Stimulated activated CD8-positive, alpha-beta memory T cell treated with anti-CD3 and anti-CD28 coated beads, Interleukin-15, amount 100 ng/mL, for 24 hours (primary cell): ENCODE measurements at places on chromosomes 7 and 10.

- no peak for DNase-seq
Measured at GRCh38 chr7:103605640-103606039, 159.6 kb upstream of the SLC26A5 start.

DNA sequence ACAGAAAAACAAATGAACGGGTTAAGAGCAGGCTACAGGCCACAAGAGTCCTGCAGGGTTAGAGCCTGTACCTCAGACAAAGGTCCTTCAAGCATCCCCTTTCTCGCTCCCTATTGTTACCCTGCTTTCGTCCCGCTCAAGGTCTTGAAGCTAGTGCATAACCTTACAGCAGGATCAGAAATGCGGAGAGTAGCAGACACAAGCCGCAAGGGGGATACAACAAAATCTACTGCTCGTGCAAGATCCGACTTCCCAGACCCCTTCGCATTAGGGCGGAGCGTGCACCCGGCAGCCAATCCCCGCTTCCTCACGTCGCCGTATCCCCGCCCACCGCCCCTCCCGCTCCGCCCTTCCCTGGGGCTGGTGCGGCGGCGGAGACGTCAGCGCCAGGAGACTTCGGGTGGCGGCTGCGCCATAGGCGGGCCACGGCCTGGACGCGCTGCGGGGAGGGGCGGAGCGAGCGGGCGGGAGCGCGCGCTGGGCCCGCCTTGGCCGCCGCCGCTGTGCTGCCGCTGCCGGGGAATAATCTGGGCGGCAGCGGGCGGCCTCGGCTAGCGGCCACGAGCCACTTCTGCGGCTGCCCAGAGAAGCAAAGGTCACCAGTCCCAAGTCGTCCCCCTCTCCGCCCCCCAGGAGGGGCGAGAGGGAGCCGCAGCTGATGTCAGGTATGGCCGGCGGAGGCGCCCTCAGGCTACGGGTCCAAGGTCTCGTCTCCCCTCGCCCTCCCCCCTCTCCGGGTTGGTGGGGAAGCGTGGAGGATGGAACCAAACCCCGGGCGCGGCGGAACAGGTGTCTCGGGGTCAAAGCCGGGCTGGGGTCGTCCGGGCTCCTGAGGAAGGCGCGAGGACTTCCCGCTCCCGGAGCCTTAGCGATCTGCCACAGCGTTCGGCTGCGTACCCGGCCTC, at the start of gene C1GALT1:
Gene C1GALT1, plus strand, starts transcription at position 389 of the 905 bp plus-strand sequence. CDS start 51,776 bp downstream, outside the sequence.
- DNase-seq, result peak; percentile 96

- no peak for DNase-seq
Measured at GRCh38 chr10:117534321-117535297, 7.9 kb upstream of the EMX2 start.

DNA sequence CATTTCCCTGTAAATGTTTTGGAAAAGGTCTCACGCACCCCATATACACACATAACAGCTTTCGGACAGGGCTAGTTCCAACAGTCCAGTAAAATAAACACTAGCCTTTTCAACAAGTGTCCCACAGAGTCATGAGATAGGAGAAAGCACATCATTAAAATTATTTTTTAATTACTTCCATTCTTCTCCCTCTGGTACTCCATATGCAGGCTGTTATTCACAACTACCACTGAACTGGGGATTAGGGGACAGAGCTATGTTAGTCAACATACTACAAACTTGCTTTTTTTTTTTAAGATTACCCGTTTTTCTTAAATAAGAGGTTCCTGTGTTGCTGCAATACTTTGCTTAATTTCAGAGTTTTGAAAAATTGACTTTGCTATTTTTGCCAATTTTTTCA, 576.6 kb upstream of the KCND2 start:
- no peak for DNase-seq

GRCh38 chr7:121555558-121555957, 159.4 kb upstream of the FAM3C start:
- DNase-seq, result no peak

GRCh38 chr7:158997471-158997870, 141.1 kb downstream of the DYNC2I1 start:
- DNase-seq, result no peak

DNA sequence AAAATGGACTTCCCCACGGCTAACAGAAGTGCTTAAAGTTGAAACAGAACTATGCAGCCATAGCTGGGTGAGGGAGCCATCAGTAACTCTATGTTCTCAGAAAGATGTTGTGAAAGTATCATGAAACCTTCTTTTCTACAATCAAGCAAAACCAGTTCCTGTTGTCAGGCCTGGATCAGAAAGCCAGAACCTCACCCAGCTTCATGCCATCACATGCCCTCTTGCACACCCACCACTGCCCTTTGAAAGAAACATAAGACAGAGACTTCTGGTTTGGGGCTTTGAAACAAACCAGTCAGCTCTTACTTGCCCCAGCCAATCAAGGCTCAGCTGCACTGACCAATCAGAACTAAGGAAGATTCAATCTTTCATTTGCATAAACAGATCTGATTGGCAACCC, 230.8 kb upstream of the FERD3L start:
- DNase-seq, result no peak

DNA sequence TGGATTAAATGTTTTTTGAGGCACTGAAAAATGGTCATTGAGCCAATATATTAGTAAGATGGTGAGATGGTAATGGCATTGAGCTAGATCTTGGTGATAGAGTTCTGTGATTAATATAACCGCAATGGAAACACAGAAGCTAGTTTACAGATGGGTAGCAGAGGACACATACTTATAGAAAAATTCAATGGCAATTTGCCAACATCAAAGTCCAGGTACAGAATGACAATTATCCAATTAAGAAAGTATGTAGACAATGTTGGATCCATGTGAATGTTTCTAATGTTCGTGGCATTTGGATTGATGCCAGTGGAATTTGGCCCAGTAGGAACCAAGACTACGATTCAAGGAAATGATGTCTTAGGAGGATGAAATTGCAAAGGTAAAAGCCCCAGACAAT, 187.8 kb downstream of the GNAT3 start:
- no peak for DNase-seq

DNA sequence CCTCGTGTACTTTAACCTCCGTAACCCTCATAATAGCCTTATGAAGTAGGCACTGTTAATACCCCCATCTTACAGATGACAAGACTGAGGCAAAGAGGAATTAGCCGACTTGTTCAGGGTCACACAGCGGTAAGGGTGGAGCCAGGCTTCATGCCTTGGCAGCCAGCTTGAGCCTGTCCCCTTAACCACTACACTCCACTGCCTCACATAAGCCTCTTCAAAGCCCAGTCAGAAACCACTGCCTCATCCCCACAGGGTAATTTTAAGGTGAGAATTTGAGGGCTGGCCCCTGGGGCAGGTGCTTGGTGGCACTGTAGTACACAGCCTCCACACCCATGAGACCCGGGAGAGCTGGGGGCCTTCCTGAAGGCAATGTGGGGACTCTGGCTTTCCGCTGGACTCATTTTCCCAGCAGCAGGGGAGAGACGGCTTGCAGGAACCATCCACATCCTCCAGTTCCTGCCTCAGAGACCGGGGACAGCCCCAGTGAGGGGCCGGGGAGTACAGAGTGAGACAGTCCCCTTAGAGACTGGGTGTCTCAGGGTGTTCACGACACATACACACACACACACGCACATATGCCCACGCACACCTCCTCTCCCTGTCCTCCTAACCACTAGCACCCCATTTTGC, 7.6 kb upstream of the C10orf105 start:
- no peak for DNase-seq

- DNase-seq, result no peak
Measured at GRCh38 chr10:62057359-62057758, 155.9 kb downstream of the ARID5B start.

GRCh38 chr7:143259765-143260164, 3.5 kb upstream of the GSTK1 start:
- no peak for DNase-seq

DNA sequence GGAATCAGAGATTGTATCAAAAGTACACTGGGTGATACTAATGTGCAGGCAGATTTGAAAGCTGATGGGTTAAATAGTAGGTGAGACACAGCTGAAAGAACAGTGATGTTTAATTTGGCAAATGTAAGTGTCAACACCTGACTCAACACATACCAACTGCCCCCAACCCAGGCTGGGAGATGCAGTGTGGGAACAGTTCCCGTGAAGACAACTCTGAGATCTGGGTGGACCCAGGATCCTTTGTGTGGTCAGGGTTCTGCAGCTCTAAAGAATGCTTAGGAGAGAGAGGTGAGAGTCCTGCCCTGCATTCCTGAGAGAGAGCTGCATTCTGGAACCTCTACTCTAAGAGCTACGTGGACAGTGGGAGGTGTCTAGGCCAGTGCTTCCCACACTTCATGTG, 479.7 kb downstream of the RPS24 start:
- no peak for DNase-seq

DNA sequence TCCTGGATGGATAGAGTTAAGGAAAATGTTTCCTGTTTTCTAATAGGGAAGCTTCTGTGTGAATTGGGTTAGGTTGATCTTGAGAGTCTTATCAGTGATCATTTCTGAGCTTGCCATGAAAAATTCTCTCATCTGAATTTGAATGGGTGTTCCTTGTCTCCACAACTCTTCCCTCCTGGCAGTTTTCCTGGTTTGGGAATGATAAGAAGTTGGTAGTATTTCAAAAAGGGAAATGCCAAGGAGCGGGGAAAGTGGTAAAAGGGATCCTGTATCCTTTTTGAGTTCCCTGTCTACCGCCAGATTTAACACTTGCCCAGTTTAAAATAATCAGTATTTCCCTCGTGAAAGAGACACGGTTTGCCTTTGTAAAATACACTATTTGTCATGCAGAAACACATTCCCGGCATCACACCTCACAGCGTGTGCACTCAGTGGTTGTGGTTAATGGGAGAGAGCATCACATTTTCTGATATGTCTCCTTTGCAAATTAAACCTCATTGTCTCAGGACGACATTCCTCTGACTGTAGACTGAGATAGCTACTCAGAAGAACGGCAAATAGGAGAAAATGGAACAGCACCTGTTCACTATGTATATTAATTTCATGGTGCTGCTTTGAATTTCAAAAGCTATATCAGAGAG, 113.2 kb upstream of the IFRD1 start:
- DNase-seq, result no peak

GRCh38 chr7:74149603-74150002, 24.6 kb upstream of the EIF4H start:
- no peak for DNase-seq

- no peak for DNase-seq
Measured at GRCh38 chr10:71038921-71039320, 150.6 kb upstream of the PCBD1 start.

DNA sequence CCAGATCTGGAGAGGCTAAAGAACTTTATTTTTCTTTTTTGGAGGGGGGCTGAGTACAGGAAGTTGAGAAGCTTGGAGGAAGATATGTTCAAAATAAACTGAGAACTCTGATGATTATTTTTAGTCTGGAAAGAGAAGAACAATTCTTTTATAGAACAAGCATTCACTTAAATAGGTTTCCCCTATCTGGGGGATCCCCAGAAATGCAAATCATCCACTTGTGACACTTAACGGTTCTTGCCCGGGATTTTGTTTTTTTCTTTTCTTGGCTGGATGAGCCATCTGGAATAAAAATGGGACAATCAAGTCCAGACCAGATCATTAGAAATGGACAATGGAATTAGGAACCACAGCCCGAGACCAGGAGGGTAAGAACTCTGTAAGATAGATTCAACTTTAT, 95.9 kb upstream of the EGR2 start:
- DNase-seq, result no peak

DNA sequence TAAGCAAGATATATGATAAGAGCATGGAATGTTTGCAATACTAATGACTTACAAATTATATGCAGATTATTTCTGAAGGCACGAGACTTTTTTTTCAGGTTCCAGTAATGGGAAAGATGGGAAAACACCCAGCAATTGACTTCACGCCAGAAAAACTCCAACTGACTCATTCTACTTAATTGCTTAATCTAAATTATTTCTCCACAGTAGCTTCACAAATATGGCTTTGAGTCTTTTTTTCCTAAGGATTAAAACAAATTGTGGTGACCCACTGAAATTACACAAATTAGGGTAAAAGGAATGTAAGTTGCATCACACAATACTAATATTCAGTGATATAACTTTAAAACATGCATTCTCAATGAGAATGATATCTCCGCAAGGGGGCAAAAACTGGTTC, 138.7 kb downstream of the GNAI1 start:
- no peak for DNase-seq

DNA sequence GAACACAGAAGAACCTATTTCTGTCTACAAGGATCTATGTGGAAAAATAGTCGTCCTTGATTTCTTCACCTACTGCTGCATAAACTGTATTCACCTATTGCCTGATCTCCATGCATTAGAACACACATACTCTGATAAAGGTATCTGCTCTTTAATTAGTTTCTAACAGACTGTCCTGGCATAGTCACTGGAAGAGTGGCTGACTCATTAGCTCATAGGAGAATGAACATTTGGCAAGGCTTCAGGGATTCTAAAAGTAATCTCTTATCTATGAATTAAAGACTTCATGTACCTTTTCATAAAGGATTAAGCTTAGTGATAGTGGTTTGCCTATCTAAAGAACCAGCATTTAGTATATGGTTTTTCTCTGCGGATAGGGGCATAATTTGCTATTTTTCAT, 4.1 kb downstream of the NHLRC2 start:
- DNase-seq, result no peak

- DNase-seq, result no peak
Measured at GRCh38 chr7:148402159-148402558, 188.4 kb upstream of the C7orf33 start.

DNA sequence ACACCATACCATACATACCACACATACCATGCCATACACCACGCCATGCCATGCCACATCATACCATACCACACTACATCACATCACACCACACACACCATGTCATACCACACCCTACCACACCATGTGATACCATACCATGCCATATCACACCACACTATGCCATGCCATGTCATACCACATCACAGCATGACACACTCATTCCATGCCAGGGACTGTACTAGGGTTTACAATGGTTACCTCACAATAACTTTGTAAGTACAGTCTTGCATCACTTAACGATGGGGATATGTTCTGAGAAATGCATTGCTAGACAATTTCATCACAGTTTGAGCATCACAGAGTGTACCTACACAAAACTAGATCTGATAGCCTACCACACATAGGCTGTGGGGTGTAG, 14.5 kb downstream of the PYROXD2 start:
- no peak for DNase-seq

- no peak for DNase-seq
Measured at GRCh38 chr10:86085136-86085535, 281.5 kb downstream of the GRID1 start.

- DNase-seq, result no peak
Measured at GRCh38 chr7:29196191-29196590, 1.6 kb downstream of the CHN2 start.

GRCh38 chr10:95214369-95214768, 20.3 kb downstream of the ACSM6 start:
- no peak for DNase-seq

- DNase-seq, result no peak
Measured at GRCh38 chr10:70675496-70676161, 3.3 kb downstream of the ADAMTS14 start.

GRCh38 chr10:63166742-63167258, 33.7 kb downstream of the NRBF2 start:
- DNase-seq, result no peak

DNA sequence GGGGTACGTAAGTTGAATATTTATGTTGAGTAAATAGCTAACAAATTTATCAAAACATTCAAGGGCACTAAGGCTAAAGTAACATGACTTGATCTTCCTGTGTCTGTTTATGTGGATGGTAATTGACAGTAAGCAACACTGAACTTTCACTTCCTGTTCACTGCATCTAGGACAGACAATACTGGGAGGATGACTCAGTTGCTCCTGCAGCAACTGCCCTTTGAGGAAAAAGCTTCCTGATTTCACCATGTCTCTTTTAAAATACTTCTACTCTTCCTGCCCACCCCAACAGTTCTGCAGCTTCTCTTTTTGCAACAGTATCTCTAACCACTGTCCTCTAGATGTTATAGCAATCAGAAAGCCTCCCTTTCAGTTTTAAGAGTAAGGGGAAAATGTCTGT, 76.6 kb upstream of the HGF start:
- DNase-seq, result no peak
